ENCODE measurements at places on chromosomes 4 and X.

GRCh38 chr4:112311516-112311915 is 14.3 kb downstream of the ALPK1 start:
- DNase-seq: no peak

DNA sequence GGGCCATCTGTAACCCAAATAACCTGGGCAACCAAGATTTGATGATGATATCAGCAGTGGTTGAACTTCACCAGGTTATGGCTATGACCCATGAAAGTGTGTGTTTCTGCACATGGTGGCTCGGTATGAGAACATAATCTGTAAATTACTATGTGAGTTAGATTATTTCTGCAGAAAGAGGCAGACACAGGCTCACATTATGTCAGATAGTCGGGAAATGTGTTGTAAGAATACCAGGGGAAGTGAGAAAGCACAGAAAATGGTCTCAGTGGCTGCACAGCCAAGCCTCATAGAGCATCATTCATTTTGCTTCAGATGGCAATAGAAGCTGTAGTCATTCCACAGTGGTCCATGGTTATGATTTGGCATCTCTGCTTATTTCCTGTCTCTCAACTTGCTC is 63.0 kb upstream of the RBPJ start:
- peak; percentile 31 for DNase-seq

DNA sequence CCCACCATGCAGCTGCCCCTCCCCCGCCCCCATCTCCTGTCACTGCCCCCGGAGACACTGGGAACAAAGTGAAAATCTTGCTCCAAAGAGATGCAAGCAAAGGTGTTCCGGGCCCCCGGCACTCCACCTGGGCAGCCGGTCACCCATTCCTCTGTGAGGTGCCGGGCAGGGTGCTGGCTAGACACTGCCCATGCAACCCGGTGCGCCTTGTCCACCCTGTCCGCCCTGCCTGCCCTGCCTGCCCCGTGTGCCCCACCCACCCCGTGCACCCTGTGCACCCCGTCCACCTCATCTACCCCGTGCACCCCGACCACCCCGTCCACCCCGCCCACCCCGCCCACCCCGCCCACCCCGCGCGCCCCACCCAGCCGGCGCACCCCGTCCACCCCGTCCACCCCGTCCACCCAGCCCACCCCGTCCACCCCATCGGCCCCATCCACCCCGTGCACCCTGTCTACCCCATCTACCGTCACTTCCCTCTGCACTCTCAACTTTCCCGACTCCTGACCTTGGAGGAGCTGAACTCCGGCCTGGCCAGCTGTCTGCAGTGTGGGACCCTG is 31.9 kb upstream of the FGFR3 start:
- DNase-seq: no peak

GRCh38 chr4:166198041-166198440 is 325.0 kb downstream of the TLL1 start:
- DNase-seq: no peak

DNA sequence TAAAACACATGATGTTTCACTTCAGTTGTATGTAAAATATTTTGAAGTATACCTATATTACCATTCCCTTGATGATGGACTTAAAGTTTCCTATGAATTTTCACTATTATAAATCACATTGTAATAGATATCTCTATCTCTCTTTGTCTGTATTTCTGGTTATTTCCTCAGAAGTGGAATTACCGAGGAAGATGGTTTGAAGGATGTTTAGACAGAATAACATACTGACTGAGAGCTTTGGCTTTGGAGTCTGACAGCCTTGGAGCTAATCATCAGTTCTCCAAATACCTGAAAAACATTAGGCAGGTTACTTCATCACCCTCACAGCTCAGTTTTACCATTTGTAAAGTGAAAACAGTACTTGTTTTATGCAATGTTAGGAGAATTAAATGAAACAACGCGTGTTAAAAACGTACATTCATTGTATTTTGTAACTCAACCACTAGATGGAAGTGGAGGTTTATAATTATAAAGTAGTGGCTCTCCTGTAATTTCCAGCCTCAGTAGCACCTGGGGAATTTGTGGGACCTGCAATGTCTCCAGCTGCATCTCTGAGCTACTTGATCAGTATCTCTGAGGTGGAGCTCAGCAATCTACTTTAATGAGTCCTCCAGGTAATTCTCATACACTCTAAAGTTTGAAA is 14.3 kb downstream of the JCHAIN start:
- peak; percentile 73 for DNase-seq

DNA sequence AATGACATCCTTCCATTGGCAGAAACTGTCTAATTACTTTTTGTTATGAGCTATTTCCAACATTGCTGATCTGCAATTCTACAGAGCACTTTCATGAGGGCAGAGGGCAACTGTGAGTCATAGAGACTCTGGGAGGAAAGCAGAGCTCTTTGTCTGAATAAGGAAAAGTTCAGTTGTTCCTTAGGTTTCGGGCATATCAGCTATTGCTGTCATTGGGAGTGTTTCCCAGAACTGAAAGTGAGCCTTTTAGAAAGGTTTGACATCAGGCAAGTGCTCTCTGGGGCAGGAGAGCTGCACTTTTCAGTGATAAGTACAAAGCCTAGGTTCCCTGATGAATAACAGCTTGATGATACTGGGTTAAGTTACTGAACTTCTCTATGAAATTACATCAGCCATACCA is 119.2 kb upstream of the EDNRA start:
- no peak for DNase-seq

- no peak for DNase-seq
These were observed 29.6 kb upstream of the DCAF8L1 start for GRCh38 chrX:28010875-28011274.

GRCh38 chr4:28449085-28449484 is 1588.4 kb downstream of the STIM2 start:
- no peak for DNase-seq

DNA sequence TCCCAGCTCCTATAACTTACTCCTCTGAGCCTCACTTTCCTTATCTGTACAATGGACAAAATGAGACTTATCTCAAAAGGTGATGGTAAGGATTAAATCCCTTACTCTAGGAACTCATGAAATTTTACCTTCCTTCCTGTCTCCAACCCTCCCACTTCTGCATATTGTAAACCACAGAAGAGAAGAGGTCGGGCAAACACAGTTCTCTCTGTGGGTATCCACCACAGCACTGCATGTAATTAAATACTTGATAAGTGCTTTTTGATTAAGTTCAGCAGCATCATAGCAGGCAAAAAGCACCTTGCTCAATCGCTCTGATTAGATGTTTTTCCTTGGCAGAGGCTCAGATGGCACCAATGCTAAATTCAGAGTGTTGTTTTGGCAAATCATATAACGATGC is 17.3 kb upstream of the TMEM192 start:
- DNase-seq: no peak

DNA sequence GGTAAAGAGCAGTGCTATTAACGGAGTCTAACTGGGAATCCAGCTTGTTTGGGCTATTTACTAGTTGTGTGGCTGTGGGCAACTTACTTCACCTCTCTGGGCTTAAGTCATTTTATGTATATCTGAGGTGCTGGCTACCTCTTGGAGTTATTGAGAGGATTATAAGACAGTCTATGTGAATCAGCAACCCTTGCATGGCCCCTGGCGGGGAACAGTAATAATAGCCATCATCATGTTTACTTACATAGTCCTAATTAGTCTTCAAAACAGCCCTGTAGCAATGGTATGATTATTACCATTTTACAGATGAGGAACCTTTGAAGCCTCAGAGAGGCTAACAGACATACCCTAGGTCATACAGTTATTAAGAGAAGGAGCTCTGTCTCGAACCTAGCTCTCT is 1.5 kb downstream of the HPRT1 start:
- no peak for DNase-seq

GRCh38 chrX:111095974-111096895 is at the start of gene PAK3:
Gene PAK3, plus strand, starts transcription at chrX:111096191. Its CDS starts 26,913 bp downstream, at chrX:111123104.
- DNase-seq: peak; percentile 4

- no peak for DNase-seq
These were observed 419 bp upstream of the RPGR start for GRCh38 chrX:38327775-38328081.

DNA sequence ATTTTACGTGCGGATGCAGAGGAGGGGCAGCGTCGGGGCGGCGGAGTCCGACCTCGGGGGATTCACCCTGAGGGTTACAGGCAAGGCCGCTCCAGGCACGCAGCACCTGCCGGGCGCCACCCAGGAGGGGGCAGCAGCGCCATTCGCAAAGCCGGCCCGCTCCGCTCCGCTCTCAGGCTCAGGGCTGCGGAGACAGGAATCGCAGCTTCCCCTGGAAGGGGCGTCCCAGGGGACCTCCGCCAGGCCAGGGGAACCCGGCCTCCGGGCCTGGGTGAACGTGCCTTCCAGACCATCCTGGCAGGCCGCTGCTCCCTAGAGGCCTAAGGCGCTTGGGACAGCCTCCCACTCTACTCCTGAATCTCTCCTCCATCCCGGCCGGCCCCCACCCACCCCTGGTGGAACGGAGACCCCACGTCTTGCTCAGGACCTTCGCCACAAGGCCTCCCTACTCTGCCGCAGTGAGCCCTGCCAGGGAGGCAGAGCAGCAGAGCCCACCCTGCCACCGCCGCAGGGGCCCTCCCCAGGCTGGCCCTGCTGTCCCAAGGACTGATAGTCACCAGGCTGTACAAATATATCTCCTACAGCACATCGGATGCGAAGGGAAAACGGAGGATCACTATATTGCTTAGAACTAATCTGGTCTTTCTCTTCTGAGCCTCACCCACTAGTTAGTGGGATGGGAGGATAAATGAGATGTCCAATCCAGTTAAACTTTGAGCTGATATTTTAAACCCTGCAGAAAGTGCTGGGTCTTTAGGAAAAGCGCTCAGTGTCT is 115.0 kb downstream of the SMIM20 start:
- DNase-seq: peak; percentile 78

DNA sequence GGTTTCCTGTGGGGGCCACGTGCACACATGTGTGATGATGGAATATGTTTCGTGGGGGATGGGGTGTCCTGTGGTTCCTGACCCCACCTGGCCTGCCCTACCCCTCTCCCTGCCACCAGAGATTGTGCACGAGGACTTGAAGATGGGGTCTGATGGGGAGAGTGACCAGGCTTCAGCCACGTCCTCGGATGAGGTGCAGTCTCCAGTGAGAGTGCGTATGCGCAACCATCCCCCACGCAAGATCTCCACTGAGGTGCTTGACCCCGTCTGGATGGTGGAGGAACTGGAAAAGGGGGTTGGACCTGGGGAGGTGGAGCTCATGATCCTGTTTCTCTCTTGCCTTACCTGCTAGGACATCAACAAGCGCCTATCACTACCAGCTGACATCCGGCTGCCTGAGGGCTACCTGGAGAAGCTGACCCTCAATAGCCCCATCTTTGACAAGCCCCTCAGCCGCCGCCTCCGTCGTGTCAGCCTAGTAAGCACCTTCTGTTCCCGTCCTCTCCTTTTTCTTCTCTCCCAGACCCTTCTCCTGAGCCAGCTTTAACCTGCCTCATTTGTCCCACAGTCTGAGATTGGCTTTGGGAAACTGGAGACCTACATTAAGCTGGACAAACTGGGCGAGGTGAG is 5.9 kb downstream of the CDK16 start:
- DNase-seq: no peak

DNA sequence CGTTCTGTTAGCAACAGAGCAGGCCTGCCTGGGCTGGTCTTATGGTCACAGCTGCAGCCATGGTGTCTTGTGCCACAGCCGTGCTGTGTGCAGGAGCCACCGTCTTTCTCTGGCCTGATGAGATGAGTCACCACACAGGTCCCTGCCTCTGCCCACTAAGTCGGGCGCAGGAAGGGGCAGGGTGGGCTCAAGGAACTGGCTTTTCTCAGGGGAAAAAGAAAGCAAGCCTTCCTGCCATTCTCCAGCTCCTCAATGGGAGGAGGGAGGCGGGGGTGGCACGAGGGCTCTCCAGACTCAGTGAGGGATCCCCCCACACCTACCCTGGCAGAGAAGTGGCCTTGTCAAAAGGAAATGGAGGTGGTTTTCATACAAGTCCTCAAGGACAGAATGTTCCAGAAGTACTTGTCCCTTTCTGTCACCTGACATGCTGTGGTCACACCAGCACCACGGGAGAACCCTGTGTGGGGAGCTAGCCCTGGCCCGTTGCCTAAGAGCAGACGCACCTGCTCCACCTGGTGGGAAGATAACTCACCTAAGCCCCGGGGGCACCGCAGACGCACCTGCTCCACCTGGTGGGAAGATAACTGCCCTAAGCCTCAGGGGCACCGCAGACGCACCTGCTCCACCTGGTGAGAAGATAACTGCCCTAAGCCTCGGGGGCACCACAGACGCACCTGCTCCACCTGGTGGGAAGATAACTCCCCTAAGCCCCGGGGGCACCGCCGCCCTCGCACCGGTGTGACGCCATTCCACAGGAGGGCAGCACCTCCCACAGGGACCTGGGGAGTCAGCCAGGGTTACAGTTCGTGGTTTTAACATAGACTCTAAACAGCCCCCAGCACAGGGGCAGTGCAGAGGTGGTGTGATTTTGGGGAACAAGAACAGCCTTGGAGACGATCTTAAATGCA is 18.5 kb downstream of the UVSSA start:
- DNase-seq: no peak

Data from suppressor macrophage treated with lipopolysaccharide for 1 hour (primary cell).